Activated CD4-positive, alpha-beta T cell treated with anti-CD3 and anti-CD28 coated beads, Interleukin-2, amount 10 ng/mL, durations not matched to agents 24 days and 14 days (primary cell): ENCODE measurements at places on chromosomes 4 and X. TPM values are rescaled to one million over a fixed set of nuclear protein-coding genes. Genes with fewer than 3 reads are reported as not detected.

The VCX3B gene
- total RNA-seq = not detected in 2 replicates

The SPINK2 gene
- total RNA-seq = 0.37 and 0.54 TPM in 2 replicates

The MAPK10 gene
- not detected in 2 replicates for total RNA-seq

The TKTL2 gene
- total RNA-seq = not detected in 2 replicates

The MAGEA11 gene
- not detected in 2 replicates for total RNA-seq

The GYPA gene
- not detected in 2 replicates for total RNA-seq

The GPC3 gene
- 0.21 and 0.40 TPM in 2 replicates for total RNA-seq

The WDR17 gene
- total RNA-seq = 1.7 and 2.1 TPM in 2 replicates

DNA sequence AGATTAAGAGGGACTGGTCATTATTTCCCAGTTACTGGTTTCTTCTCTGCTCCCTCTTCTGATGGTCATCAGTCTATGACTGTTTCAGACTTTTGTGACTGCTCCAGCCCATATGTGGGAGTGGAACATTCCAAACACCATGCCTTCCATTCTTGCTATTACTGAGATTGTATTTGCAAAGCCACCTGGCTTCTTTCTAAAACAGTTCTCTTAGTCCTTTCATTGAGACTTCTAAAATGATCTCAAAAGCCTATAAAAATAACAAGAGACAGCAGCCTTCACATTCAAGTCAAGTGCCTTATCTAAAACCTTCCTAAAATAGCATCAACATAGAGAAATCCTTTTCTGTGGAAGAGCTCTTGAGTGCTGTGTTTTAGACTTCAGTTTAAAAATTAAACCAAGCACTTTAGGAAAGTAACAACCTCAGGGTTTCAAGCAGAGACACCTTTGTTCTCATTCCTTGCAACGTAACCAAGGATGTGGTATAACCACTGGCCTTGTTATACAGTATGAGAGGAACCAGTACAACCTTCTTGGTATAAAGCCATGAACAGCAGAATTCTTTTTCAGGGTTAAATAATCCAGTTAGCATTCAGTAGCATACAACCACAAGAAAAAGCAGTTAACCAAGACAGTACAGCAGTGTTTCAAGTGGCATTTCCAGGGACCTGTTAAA, 97.1 kb downstream of the NFKB1 start:
- H3K27me3 ChIP-seq = no peaks in the 10 kb centered on the region
- DNase-seq = peak; percentile 86
- peak overlapping the region; percentile 91 for H3K27ac ChIP-seq
- H3K4me3 ChIP-seq = peak overlapping the region; percentile 24
- H3K36me3 ChIP-seq = peaks cover 74% of the 10 kb centered on the region

DNA sequence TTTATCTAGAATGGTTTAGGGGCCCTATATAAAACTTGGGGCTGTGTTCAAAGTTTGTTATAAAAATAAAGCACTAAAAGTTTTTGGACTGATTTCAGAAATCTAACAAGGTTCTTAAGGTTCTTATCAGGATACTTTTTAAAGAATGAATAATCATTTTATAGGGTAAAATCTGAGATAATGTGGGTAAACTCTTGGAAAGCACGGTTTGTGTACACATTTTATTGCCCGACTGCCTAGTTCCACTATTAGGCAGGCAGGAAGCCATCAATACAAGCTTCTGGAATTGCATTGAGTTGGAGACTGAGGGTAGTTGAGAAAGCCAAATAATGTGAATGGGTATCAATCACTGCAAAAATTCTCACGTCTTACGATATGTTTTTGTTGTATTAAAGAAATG, 331.0 kb upstream of the PITX2 start:
- no peaks in the 10 kb centered on the region for H3K4me1 ChIP-seq
- no peak overlapping the region for H3K4me3 ChIP-seq

DNA sequence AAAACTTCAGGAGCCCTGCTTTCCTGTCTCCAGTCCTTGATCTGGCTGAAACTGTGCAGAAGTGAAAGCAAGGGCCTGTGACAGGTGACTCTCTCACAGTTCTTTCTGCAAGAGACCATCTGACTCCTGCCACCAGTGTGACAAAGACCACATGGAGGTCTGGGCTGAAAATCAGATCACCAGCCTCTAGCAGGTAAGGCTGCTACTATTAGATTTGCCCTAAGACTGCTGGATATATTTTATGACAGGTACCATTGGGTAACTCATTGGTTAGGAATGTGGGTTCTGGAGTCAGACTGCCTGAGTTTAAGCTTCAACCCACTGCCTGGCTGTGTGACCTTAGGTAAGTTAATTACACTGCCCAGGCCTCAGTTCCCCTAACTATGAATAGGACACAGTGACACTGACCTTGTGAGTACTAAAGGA, 163.3 kb upstream of the SLC7A11 start:
- H3K4me1 ChIP-seq = no peaks in the 10 kb centered on the region
- H3K27me3 ChIP-seq = no peaks in the 10 kb centered on the region
- no peaks in the 10 kb centered on the region for H3K36me3 ChIP-seq
- no peak overlapping the region for H3K27ac ChIP-seq

- peaks cover 21% of the 10 kb centered on the region for H3K36me3 ChIP-seq
- H3K27me3 ChIP-seq = peaks cover 2% of the 10 kb centered on the region
- H3K4me3 ChIP-seq = no peak overlapping the region
- no peak for DNase-seq
Observed at GRCh38 chr4:141238186-141238585, 17.5 kb downstream of the ZNF330 start.
